ENCODE measurements at places on chromosomes 5 and 9.

DNA sequence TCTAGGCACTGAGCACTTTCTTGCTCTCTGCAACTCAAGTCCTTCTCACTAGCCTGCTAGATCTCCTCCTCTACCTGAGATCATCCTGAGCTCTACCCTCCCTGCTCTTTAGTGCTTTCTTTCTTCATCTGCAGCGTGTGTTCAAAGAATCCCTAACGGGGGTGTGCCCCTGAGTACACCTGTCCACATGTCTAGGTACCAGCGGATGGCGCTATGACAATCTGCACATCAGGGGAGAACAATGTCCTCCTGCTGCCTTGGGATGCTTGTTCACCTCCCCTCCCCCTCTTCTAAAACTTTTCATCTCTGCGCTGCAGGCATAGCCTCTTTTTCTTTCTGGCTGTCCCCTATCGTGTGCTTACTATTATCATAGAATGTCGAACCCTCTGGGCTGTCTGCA lies 42.7 kb downstream of the PTPN3 start:
- DNase-seq, result no peak

GRCh38 chr5:144390133-144390532 lies 219.5 kb downstream of the KCTD16 start:
- no peak for DNase-seq

DNA sequence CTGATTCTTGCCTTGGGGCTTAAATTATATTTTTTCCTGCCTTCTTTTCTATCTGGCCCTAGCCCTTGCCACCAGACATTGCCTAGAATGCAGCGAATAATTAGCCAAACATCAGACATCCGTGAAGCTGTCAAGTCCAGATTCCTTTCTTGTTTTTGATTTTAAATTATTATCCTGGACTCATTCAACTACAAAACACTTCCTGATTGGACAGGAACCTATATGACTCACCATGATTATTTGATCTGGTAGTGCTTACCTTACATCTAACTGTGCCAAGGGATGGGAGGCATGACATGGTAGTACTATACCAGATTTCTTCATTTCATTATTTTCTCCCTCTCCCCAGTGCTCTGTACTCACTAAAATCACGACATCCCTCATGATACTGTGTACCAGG lies 829.6 kb downstream of the TLR4 start:
- no peak for DNase-seq

GRCh38 chr9:96408409-96409280 lies 9.5 kb downstream of the ZNF367 start:
- DNase-seq, result no peak

- DNase-seq, result no peak
Measured at GRCh38 chr5:119383008-119383407, 27.2 kb downstream of the TNFAIP8 start.

DNA sequence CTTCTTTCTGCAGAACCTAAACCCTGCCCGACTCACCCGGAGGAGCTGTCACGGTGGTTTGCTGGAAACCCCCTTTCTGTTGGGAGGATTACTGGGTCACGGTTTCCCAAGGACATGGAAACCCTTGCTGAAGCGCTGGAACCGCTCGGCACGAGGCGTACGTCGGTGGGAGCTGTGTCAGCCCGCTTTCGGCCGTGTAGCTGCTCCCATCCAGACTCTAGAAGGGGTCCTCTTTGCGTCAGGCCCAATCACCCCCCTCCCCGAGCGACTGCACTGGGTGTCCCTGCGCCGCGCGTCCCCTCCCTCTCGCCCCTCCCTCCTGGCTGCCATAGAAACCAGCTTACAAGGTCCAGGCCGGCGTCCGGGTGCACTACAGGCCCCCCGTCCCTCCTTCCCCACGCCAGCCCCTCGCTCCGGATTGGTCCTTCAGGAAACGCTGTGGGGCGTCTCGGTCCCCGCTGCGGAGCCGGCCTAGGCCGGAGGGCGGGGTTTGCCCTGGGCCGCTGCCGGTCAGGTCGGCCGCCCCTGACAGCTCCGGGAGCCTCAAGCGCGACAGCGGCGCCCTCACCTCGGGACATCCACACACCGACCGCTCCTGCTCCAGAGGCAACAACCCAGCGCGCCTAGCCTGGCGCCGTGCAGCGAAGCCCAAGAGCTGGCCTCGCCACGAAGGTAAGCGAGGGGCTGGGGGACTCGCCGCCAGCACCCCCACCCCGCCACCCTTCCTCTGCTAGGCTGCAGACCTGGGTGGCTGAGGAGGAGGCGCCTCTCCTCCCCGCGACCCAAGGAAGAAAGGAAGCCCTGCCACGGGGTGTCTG lies at the start of gene NIM1K:
Gene NIM1K, plus strand, starts transcription at position 486 of the 818 bp plus-strand sequence. CDS start 53,551 bp downstream, outside the sequence.
- DNase-seq, result peak; percentile 84

Data from hippocampal formation (tissue), 2 donors.